ENCODE measurements at places on chromosomes 7 and 10.

DNA sequence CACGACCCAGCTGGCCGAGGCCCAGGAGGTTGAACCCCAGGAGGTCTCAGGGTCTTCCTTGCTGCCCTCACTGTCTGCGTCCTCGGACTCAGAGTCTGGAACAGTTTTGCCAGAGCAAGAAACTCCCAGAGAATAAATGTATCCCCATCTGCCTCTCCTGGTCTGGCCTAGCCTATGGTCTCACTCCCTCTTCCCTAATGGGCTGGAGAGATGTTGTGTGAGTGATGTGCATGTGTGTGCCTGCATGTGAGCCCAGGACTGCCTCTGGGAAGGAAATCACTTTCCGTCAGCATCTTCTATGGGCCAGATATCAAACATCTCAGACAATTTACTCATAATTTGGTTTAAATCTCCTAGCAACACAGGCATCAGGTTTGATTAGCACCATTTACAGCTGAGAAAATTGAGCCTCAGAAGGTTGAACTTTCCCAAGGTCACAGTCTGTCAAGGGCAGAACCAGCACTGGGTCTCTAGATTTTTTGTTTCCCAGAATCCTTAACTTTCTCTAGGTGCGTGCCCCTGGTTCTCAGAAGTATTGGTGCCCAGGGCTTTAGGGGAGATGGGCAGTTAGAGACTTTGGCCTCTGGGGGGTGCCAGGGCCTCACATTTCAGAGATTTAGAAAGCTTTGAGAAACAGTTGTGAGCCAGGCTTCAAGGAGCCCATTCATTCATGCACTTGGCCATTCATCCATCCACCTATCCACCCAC is 4.9 kb downstream of the TMEM270 start:
- no peak for DNase-seq

DNA sequence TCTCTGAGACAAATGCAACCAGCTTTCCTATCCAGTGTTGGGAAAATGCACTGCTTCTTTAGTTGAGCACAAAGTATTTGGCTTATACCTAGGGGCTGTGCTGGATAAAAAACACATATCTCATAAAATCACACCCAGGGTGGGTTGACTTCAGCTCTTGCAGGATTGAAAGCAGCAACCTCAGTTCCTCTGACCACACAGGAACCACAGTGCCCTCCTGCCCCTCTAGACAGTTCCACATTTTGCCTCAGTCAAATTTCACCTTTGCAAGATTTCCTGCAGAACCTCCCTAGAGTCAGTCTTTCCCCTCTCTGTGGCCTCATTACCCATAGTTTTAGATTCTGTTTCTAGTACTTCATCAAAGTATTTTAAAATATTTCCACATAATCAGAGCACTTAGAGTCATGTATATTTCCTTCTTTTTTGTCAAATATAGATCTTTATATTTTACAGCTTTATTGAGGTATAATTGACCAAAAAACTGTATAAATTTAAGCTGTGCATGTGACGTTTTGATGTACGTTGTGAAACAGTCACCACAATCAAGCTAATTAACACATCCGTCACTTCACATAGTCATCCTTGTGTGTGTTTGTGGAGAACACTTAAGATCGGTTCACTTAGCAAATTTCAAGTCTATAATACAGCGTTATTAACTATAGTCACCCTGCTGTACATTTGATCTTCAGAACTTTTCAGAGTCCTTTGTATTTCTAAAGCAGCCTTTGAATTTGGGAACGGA is 37.0 kb upstream of the EGR2 start:
- no peak for DNase-seq

GRCh38 chr7:1156782-1157535 is 3.0 kb downstream of the ZFAND2A start:
- no peak for DNase-seq

DNA sequence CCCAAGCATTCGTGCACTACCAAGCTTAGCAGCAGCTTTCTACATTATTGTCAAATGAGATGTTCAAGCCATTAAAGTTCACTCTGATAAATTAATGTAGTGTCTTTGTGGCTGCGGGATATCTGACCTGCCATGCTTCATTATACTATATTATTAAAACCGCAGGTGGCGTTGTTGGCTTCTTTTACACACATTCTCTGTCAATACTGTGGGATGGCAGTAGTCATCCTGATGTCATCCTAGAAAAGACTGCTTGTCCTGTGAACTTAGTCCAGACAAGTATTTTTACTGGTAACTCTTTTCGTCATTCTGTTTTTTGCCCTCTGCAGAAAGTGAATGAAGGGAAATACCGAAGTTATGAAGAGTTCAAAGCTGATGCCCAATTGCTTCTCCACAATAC is 103.9 kb downstream of the ZMYND11 start:
- no peak for DNase-seq

GRCh38 chr7:140649556-140650205 is 9.1 kb upstream of the DENND2A start:
- no peak for DNase-seq

GRCh38 chr7:13077466-13077865 is 390.0 kb downstream of the ARL4A start:
- no peak for DNase-seq

DNA sequence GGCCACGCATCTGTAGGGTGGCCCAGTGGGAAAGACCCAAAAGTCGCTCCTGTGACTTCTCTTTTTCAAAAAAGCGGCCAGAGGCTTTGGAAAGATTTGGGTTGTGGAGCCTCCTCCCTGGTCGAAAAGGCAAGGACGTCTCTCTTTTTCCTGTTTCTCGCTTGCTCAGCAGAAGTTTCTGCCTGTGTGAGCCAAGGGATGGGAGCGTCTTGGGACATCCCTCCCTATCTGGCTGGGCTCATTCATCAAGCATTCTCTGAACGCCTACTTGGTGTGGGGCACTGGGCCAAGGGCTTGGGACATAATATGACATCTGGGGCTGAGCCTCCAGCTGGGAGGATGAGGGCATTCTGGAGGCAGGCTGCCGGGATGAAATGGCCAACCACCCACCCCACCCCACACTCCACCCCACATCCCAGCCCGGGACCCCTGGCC is 120.9 kb downstream of the C10orf105 start:
- no peak for DNase-seq

- DNase-seq: no peak
Observed at GRCh38 chr10:109696981-109697775, 226.1 kb downstream of the XPNPEP1 start.

DNA sequence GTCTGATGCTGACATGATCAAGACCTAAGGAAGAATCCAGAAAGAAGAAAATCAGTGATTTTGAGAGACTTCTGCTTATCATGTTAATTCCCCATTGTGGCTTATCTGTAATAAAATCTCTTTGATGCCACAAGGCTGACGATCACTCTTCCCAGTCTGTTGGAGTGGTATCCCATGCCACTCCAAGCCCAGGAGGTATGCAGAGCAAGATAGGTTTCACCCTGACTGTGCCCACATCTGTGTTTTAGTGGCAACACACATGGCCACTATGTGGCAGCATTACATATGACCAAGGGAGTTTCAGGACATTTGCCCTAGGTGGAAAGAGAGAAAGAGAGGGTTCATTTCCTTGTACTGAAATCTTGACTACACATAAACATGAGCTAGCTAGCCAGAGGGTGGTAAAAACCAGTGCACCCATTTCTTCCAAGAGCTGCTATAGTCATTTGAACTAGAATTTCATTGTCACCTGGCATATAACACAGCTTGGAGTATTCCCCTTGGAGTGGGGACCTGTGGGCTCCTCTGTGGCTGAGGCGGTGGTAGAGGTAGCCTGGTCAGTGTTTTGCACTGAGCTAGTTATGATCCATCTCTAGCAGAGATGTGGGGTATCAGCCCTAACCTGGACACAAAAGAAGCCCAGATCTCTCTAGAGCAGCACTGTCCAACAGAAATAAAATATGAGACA is 20.8 kb downstream of the LAMB4 start:
- no peak for DNase-seq

DNA sequence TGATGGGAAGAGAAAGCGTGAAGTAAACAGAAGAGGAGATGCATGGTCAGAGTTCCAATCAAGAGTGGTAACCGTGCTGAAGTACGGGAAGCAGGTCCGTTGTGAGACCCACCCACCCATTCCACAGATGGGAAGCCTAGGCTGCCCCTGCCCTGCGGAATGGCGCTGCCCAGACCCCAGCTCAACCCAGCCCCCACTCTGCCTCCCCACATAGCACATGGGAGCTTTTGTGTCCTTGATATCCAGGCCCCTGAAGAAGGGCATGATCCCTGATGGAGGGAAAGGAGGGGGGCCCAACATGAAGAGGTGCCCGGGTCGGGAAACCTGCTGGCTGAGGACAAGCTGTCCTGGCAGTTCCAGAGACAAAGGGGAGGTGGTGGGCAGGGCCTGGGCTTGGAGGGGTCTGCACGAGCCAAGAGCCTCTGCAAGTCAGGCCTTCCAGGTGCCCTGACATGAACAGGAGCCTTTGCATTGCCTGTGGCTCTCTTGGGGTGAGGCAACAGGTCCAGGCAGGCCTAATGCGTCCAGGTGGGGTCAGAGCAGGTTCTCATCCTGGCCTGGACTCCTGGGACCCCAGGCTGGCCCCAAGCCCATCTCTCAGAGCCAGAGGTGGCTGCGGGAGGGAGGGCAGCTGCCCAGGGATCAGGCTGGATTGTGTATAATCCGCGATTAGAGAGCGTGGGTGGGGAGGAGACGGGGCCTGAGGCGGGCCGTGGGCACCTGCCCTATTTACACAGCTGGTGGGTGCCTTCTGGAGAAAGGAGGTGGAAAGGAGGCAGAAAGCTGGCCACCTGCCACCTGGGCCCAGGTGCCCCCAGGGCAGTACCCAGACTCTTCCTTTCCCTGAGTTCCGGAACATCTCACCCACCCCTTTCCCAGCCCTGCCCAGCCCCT is 23.5 kb downstream of the YKT6 start:
- DNase-seq: no peak

DNA sequence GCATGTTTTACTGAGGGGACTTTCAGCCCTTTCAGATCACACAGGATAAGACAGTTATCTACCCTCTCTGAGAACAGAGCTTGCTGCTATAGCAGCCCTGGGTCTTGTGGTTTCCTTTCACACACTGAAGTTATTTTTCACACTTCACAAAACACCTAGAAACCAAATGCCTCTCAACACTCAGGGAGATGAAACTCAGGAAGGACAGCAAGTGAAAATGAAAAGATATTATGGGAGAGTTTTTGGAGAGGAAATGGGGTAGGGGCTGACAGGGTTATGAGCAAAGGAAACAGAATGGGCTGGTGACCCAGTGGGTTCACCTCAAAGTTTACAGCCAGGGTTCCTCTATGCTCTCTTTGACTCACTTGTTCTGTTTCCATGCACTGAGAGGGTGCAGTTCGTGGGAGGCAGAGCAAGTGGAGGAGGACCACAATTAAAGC is 17.0 kb upstream of the GIMAP2 start:
- DNase-seq: peak; percentile 44

Measured in stimulated activated CD8-positive, alpha-beta memory T cell treated with anti-CD3 and anti-CD28 coated beads, Interleukin-12 subunit alpha, Interleukin-12 subunit beta, amount 100 ng/mL, for 1 hour (primary cell).